ENCODE measurements at places on chromosomes 3 and 15.

DNA sequence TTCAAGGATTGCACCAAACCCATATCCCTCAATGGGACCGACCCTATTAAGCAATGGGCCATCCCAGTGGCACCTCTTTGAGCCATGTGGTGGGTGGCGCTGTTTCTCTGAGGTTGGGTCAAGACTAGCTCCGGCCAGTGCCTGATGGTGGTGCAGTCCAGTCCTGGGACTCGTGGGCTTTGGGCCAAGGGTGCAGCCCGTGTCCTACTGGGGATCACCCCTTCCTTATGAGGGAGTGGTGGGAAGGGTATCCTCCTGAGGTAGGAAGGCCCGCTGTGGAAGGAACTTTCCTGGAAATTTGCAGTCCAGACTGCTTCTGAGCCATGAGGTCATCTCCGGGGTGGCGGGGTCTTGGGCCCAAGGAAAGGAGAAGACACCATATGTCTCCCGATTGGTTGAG is 231.6 kb downstream of the SNRPN start:
- DNase-seq = no peak

- DNase-seq = no peak
These were observed 421.1 kb downstream of the PLOD2 start for GRCh38 chr3:145739926-145740325.

GRCh38 chr3:72141264-72141663 is 356.3 kb upstream of the PROK2 start:
- DNase-seq = no peak

GRCh38 chr3:134312873-134313846 is 61.1 kb downstream of the AMOTL2 start:
- no peak for DNase-seq

DNA sequence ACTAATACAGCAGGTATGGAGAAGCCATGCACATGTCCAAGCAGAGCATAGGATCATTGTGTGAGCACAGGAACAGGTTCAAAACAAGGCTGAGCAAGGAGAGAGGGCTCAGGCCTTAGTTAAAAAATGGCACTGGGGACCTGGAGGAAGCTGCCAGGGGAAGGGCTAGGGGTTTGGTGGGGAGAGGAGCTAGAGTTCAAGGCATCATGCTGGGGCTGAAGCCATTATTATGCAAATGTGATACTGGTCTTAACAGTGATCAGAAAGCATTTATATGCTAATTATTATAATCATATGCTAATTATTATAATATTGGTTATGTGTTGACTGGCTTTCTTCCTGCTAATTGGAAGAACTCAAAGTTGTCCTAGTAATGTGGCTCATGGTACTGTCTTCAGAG is 546.0 kb upstream of the CFAP20DC start:
- no peak for DNase-seq

- no peak for DNase-seq
These were observed 569.0 kb downstream of the TUSC7 start for GRCh38 chr3:117278424-117279190.

DNA sequence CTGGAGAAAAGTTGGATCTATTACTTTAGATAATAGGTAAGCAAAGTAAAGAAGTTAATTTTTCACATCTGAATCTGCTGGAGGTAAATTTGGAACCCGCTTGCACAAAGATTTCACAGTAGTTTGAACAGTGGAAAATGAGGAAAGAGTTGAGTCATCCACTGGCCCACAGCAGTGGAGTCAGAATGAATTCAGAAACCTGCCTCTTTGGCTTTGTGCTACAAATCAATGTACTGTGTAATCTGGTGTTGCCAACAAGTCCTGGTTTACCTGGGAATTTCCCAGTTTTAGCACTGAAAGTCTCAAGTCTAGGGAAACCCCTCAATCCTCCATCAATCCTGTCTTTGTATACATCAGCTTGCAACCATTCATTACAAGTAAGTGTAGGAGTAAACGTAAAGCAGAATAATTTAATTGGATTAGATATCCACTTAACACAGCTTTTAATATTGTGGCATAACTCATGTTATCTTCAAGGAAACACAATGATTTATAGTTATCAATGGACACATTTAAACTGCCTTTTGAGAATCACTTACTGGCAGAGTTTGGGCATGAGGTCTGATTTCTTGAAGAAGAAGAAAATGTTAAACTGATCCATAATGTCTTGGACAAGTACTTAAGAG is 100.6 kb downstream of the DCLK3 start:
- DNase-seq = no peak

GRCh38 chr3:148828136-148828690 is 602 bp downstream of the CPB1 start:
- no peak for DNase-seq

DNA sequence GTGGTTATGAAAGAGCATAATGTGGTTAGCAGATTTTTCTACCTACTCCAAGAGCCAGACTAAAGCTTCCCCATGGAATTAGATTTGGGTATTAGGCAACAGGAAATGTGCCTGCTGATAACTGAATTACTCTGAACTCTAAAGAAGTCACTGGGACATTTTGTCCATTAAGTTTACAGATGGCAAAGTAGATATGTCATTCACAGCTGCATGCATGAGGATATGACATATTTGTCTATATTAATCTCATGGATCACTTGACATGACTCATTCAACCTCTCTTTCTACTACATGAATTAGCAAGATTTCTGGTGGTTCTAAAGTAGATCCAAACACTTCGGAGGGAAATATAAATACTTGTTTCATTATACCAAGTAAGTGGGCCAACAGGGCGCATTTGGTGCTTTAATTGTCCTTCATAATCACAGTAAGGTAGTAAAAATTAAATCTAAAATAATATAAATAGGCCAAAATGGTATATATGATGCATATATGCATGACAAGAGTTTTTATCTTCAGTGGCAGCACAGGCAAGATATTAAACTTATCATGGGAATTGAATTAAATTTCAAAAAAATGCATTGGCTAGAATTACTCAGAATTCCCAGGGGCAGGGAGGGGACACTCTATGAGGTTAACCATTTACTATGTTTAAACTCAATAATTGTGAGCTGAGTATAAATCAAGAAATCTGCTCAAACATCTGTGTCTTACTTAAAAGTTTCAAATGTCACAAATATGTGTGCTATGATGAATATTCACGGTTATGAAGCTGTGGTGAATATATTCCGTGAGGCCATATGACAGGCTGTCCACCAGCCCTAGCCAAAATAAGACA is 365.3 kb upstream of the KCNMB2 start:
- DNase-seq = no peak

DNA sequence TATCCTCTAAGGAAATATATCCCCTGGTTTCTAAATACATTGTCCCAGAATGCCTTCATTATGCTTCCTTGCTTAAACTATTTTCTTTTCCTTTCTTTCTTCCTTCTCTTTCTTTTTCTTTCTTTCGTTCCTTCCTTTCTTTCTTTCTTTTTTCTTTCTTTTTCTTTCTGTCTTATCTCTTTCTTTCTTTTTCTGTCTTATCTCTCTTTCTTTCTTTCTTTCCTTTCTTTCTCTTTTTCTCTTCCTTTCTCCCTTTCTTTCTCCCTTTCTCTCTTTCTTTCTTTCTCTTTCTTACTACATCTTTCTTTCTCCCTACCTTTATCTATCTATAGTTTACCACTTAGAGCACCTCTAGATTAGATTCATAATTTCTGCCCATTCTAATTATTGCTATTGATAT is 552.1 kb downstream of the PYDC2 start:
- DNase-seq = no peak

- DNase-seq = no peak
These were observed 75.3 kb upstream of the LEKR1 start for GRCh38 chr3:156750874-156751245.

DNA sequence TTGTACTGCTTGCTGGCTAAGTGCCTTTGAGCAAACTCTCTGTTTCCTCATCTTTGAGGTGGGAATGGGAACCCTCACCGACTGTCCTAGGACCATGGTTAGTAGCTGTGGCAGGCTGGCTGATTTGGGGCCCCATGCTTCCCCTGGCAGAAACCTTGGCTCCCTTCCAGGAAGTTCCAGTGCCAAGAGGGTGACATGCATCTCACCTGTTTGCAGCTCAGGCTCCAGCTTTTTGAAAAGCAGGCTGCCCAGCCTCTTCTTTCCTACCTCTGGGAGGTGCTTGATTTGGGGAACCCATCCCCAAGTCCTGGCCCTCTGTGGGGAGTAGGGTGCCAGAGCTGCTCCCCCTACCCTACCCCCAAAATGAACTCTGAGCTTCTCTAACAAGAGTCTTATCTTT is 50.8 kb downstream of the RAB11A start:
- no peak for DNase-seq

GRCh38 chr3:151386056-151386455 is 1.5 kb upstream of the P2RY12 start:
- no peak for DNase-seq

- no peak for DNase-seq
These were observed 18.0 kb upstream of the C2CD4B start for GRCh38 chr15:62183130-62183529.

GRCh38 chr15:83871808-83872559 is 218.1 kb downstream of the ADAMTSL3 start:
- no peak for DNase-seq

- DNase-seq = no peak
These were observed 38.0 kb upstream of the TKT start for GRCh38 chr3:53293867-53294266.

- no peak for DNase-seq
These were observed 211.2 kb downstream of the WDR72 start for GRCh38 chr15:53548236-53548635.

DNA sequence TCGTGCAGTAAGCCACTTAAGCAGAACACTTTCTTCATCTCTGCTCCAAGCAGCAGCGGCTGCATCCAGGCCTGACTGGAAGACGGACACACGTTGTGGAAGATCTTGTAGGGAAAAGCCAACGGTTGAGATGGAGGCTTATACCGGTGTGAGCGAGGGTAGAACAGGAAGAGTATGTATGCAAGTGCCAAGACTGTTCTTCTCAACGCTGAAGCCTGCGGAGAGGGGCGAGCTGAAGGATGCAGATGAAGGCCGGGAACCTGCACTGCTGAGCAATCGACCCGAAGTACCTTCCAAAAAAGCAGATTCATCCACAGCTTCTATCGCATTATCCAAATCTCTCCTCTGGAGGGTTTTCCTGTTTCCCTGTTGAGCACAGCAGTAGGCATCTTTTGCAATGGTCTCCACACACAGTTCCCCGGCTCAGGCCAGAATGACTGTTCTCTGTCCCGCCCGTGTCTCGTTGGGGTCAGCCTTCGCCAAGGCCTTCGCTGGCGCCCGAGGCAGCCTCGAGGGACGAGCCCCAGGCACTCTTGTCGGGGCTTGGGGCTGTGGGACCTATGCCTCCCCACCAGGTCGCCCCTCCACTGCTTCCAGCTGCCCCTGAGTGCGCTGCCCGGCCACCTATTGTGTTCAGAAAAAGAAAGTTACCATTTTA is 22.2 kb upstream of the DYNC1LI1 start:
- DNase-seq = no peak

GRCh38 chr3:64454179-64454578 is 228.9 kb upstream of the PRICKLE2 start:
- DNase-seq = no peak
